ENCODE measurements at places on chromosomes 6 and 20. TPM values are rescaled to one million over a fixed set of nuclear protein-coding genes. Genes with fewer than 3 reads are reported as not detected.

Gene GPSM3
- 4.8 TPM for total RNA-seq

Gene SEMG1
- not detected for total RNA-seq

DNA sequence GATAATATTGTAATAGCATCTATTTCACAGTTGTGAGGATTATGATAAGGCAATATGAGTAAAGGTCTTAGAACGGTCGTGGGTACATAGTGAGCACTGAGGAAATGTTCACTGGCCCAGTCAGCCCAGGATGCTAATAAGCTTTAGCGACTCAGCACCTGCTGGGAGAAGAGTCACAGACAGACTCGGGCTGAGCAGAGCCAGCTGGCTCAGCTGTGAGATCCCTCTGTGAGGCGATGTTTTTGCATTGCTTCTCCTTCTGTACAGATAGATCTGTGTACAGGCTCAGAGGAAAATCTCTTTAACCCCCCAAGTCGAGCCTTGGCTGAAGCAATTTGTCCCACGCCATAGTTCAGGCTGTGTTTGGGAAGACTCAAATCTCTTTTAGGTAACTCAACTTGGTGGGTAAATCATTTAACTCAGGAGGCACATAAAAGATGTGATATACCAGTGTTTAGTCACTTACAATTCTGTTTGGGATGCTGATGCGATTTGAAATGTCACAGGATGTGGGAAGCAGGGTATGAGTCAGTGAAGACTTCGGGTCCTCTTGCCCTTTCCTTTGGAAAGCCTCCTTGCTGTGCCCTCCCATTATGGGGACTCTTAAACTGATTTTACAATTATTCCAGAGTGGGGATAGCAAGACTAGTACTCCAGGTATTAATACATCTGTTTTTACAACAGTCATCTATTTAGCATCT lies 53.1 kb downstream of the PHACTR1 start:
- no peak for DNase-seq
- peaks cover 15% of the 10 kb centered on the region for H3K27me3 ChIP-seq
- H3K4me1 ChIP-seq = no peaks in the 10 kb centered on the region

DNA sequence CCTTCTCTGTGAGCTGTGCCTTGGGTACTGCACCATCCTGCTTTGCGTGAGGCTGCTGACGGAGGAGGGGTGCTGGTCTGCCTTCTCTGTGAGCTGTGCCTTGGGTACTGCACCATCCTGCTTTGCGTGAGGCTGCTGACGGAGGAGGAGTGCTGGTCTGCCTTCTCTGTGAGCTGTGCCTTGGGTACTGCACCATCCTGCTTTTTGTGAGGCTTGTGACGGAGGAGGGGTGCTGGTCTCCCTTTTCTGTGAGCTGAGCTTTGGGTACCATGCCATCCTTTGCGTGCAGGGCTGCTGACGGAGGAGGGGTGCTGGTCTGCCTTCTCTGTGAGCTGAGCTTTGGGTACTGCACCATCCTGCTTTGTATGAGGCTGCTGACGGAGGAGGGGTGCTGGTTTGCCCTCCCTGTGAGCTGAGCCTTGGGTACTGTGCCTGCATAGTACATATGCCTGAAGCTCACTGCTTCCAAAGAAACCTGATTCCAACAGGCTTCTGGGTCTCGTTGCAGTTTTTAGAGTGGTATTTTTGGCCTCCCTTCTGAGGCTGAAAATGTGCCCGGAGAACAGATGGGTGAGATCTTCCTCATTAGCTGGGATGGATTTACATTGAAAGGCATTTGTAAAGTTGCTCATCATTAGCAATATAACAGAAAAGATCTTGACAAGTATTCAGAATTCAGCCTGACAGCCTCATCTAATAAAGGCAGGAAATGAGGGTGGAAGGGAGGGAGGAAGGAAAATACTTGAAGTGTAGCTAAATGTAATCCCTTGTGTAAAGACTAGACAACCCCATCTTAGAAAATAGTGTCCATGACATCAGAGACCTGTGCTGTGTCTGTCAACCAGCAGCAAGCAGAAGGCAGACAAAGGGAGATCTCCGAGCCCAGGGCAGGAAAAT lies 46.8 kb upstream of the UNC93A start:
- H3K27ac ChIP-seq = no peak overlapping the region
- no peaks in the 10 kb centered on the region for H3K4me1 ChIP-seq
- H3K36me3 ChIP-seq = no peaks in the 10 kb centered on the region
- no peak for DNase-seq

GRCh38 chr6:8059129-8059528 lies 5.1 kb downstream of the BLOC1S5 start:
- peaks cover 18% of the 10 kb centered on the region for H3K36me3 ChIP-seq
- H3K27ac ChIP-seq = no peak overlapping the region
- peaks cover 10% of the 10 kb centered on the region for H3K4me1 ChIP-seq
- H3K4me3 ChIP-seq = no peak overlapping the region
- no peaks in the 10 kb centered on the region for H3K27me3 ChIP-seq
- no peak for DNase-seq

- DNase-seq = no peak
- H3K4me1 ChIP-seq = peaks cover 2% of the 10 kb centered on the region
These were observed 65.0 kb downstream of the NCOA7 start for GRCh38 chr6:125855783-125856182.

- no peak overlapping the region for H3K27ac ChIP-seq
- no peaks in the 10 kb centered on the region for H3K36me3 ChIP-seq
- H3K4me3 ChIP-seq = no peak overlapping the region
- no peaks in the 10 kb centered on the region for H3K27me3 ChIP-seq
- peaks cover 14% of the 10 kb centered on the region for H3K4me1 ChIP-seq
These were observed 18.0 kb downstream of the CDYL start for GRCh38 chr6:4794140-4794707.

DNA sequence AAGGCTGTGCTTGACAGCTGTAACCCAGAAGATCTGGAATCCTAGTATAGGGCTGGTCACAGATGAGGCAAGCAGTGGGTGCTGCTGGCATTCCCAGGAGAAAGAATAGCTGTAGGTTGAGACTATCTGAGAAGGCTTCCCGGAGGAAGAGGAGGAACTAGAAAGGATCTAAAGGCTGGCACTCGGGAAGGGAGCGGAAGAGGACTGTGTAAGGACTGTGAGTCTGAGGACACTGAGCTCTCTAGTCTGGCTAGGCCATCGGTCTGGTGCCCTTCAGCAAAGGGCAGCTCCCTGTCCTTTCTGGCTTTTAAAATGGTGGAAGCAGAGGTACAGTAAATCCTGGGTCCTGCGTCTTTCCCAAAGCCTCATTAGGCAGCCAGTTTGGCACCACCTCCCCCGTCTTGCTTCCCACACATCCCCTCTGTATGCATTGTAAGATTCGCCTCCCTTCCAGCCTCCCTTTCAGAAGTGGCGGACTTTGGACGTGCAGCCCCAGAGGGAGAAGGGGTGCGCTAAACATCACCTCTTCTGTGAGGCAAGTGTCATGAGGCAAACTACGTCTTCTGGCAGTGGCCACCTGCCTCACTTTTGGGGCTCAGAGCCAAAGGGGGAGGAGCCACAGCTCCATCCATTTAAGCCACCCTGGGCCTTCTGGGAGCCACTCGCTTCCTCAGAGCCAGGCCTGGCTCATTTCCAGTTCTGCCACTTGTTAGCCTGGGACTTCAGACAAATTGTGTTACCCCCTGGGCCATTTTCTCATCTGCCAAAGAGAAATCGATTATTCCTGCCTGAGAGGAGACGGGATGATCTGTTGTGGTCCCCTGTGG lies 8.6 kb downstream of the SNPH start:
- DNase-seq = no peak
- H3K4me1 ChIP-seq = no peaks in the 10 kb centered on the region
- no peaks in the 10 kb centered on the region for H3K36me3 ChIP-seq
- H3K27me3 ChIP-seq = no peaks in the 10 kb centered on the region

DNA sequence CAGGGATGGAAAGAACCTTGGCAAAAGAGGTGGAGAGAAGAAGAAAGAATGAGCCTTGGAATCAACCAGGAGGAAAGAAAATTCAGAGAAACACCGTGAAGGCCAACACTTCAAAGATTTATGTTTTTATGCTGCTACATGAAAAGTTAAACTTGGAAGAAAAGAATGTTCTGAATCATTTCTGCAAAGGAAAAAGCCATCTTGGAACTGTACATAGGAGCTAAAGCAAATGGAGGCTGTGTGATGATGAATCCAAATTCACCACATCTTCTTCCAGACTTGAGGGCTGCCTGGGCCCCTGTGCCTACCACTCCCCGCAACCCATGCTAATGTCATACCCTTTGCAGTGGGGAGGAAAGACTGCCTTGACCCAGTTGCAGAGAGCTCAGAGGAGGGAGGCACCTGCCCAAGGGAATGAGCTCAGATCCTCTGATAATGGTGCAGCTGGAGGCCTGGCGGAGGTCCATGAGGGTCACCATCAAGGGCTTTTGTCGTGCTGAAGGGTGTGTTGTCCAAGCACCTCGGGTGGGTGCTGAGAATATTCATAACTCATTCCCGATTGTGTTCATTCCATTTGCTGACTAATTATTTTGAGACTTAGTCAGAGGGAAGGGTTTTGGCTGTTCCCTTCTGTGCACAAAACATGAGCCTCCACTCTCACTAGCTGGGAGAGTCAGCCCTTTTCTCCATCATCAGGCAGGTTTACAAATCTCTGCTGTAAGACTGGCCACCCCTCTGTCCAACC lies 245.8 kb upstream of the JAG1 start:
- H3K27me3 ChIP-seq = no peaks in the 10 kb centered on the region
- no peaks in the 10 kb centered on the region for H3K36me3 ChIP-seq
- peak overlapping the region; percentile 39 for H3K27ac ChIP-seq
- DNase-seq = no peak
- H3K4me1 ChIP-seq = peaks cover 12% of the 10 kb centered on the region

DNA sequence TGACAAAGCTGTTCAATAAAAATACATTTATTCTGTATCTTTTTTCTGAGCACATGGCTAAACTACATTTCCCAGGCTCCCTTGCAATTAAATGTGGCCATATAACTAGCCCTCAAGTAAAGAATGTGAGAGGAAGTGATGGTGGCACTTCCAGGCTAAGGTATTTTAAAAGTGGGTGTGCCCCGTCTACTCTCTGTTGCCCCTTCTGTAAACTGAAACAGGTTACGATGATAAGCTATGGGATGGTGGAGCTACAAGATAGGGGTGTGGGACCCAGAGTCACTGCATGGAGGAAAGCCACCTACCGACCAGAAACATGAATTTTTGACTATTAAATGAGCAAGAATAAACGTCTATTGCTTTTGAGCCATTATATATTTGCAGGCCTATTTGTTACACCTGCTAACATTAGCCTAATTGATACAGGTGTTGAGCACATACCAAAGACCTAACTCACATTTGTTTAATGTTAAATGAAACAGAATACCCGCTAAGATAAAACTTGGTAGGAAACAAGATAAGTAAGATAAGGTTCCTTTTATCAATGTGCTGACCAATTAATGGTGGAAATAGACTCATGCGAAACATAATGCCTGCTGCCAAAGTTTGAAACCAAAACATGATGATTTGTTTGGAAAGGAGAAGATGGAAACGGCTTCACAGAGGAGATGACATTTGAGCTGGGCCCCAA lies 3.1 kb downstream of the FYN start:
- H3K27ac ChIP-seq = no peak overlapping the region
- no peak for DNase-seq
- no peaks in the 10 kb centered on the region for H3K27me3 ChIP-seq
- H3K4me1 ChIP-seq = peaks cover 37% of the 10 kb centered on the region

DNA sequence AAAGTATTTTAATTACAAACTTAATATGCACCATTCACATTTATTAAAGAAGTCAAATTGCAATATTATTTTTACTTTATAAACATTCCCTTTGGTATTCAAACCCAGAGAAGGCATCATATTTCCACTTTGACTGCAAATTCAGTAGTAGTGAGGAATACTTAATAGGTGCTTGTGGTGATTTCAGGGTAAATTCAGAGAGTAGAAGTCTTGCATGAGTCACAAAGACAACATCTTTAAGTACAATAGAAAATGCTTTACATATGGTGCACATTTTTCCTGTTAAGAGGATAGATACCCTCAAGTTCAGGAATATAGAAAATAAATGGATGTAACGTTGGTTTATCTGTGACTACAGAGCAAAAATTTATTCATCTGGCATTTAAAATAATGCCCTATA lies 390.2 kb downstream of the TENT5A start:
- no peaks in the 10 kb centered on the region for H3K4me1 ChIP-seq
- H3K4me3 ChIP-seq = no peak overlapping the region
- no peaks in the 10 kb centered on the region for H3K36me3 ChIP-seq
- no peaks in the 10 kb centered on the region for H3K27me3 ChIP-seq
- DNase-seq = no peak

DNA sequence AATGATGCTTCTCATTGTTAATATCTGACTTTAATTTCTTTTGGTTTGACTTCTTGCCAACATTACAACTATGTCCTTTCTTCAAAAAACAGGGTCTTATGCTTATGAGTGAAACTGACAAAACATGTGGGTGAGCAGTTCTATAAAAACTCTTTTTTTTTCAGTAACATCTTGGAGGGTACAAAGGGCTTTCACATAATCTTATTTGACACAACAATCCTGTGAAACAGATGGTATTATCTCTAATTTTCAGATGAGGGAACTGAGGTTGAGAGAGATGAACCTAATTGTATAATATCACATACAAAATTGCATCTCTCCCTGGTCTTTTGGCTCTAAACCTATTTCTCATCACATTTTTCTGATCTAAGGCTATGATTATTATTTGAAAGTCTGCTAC lies 38.3 kb downstream of the MAPK14 start:
- H3K27ac ChIP-seq = no peak overlapping the region
- H3K4me1 ChIP-seq = peaks cover 49% of the 10 kb centered on the region
- no peaks in the 10 kb centered on the region for H3K27me3 ChIP-seq
- H3K4me3 ChIP-seq = no peak overlapping the region
- H3K36me3 ChIP-seq = no peaks in the 10 kb centered on the region
- DNase-seq = no peak

- no peaks in the 10 kb centered on the region for H3K27me3 ChIP-seq
- peaks cover 4% of the 10 kb centered on the region for H3K36me3 ChIP-seq
- H3K4me1 ChIP-seq = peaks cover 23% of the 10 kb centered on the region
- no peak for DNase-seq
These were observed 22.3 kb downstream of the STX7 start for GRCh38 chr6:132490478-132491204.

DNA sequence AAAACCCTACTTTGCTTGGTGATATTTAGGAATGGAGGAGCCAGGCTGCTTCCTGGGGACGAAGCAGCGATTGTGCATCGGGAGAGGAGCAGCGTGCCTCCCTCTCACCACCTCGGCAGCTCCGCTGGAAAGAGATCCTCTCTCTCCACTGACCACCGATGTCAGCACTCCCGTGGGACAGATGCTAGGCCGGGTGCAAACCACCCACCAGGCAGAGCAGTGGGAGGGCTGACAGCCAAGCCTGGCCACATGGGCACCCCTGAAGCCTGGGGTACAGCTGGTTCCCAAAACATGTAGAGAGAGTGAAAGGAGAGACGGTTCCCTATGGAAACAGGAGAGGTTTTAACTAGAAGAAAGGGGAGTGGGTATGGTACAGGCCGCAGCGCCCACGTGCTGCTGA lies 220.0 kb downstream of the ANKRD60 start:
- H3K27ac ChIP-seq = no peak overlapping the region
- H3K4me1 ChIP-seq = no peaks in the 10 kb centered on the region
- no peaks in the 10 kb centered on the region for H3K27me3 ChIP-seq
